ENCODE measurements at places on chromosomes 2 and 18.

GRCh38 chr2:41475959-41476358 lies 571.9 kb upstream of the PKDCC start:
- DNase-seq = no peak

GRCh38 chr2:214801068-214801467 lies 8.4 kb downstream of the BARD1 start:
- DNase-seq = no peak

GRCh38 chr2:216553482-216554240 lies 55.0 kb downstream of the RPL37A start:
- DNase-seq = no peak

DNA sequence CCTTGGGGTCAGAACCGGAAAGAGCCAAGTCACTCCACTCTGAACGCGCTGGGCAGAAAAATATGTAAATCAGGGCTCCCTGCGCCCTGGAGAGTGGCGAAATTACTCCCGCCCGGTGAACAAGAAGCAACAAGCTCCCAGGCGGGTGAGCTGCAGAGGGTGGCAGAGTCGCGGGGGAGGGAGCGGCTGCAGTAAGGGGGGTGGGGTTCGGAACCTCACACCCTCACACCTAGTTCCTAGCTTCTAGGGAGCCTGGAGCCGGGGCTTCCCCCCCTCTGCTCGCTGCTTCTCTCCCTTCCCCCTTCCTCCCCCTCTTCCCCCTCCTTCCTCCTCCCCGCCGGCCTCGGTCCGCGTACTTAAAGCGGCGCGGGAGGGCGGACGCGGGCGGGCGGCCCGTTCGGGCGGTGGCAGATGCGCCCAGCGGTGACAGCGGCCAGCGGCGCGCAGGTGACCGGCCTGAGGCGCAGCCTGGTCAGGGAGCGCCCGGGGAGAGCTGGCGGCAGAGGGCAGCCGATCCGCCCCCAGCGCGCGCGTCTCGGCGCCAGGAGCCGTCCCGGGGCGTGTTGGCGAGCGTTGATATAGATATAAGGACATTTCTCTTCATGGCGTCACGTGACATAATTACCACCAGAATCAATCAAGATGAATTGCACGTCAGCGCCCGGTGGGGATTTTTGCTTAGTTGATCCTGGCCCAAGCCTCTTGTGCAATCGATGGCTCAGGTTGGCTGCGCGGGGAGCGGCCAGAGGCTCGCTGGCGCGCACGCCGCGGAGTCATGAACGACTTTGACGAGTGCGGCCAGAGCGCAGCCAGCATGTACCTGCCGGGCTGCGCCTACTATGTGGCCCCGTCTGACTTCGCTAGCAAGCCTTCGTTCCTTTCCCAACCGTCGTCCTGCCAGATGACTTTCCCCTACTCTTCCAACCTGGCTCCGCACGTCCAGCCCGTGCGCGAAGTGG lies at the start of gene HOXD11:
TSS of gene HOXD11 (plus strand) at position 700 of the 959 bp plus-strand sequence. CDS start at position 776, 76 bp downstream.
- no peak for DNase-seq

- no peak for DNase-seq
Measured at GRCh38 chr2:127606625-127607398, 39.1 kb upstream of the GPR17 start.

DNA sequence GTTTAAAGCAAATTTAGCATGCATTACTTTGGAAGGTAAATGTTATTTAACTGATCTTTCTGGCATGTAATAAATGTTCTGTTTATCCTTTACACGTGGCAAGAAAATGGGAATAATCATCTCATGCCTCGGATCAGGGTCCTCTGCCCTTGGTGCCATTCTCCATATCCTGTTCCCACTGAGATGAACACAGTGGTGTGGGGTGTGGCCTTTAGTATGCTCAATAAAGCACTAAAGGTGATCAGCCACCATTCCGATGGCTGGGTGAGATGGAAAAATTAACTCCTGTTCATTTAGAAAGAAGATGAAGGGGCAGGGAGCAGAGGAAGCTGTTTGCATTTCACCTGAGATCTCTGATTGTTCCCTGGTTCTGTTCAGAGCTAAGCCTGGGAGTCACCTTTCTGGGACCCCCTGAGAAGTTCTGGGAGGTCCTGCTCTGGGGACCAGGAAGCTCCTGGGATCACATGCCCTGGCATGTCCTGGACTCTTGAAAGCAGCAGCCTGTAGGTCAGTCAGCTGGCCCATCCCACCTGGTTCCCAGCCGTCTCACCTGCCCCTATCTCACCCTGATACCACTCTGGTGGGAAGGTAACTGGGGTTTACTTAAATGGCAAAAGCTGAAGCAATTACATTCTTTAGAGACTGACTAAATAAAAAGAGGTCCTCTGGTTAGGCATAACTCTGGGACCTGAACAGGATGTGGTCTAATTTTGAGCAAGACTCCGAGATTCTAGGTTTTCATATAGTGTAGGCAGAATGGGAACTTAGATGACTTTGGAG lies 288.9 kb upstream of the EPAS1 start:
- peak; percentile 63 for DNase-seq

DNA sequence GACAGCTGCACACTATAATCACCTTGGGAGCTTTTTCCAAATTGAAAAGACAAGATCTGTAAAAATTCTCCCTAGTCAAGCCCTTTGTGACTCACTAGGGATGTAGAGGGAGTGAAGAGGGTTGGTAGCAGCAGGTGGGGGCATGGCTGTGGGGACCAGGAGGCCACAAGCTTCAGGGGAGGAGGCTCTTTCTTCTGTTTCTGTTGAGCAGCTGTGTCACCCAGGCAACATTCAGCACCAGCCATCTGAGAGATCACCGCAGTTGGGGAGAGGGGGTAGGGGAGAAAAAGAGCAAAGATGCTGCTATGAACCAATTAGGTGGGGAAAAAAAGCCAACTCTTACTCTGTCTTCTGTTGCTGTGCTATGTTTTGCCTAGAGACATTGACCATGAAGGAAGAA lies 352.3 kb upstream of the MEIS1 start:
- DNase-seq = no peak
